CD14-positive monocyte (primary cell): ENCODE measurements at places on chromosomes 12 and 14. TPM values are rescaled to one million over a fixed set of nuclear protein-coding genes. Genes with fewer than 3 reads are reported as not detected.

GRCh38 chr12:118409834-118410233, 33.5 kb downstream of the SUDS3 start:
- no peak for DNase-seq

- no peak for DNase-seq
Measured at GRCh38 chr12:31822761-31823160, 93.9 kb upstream of the AMN1 start.

- DNase-seq: no peak
Measured at GRCh38 chr14:73814153-73814552, 37.5 kb upstream of the PTGR2 start.

DNA sequence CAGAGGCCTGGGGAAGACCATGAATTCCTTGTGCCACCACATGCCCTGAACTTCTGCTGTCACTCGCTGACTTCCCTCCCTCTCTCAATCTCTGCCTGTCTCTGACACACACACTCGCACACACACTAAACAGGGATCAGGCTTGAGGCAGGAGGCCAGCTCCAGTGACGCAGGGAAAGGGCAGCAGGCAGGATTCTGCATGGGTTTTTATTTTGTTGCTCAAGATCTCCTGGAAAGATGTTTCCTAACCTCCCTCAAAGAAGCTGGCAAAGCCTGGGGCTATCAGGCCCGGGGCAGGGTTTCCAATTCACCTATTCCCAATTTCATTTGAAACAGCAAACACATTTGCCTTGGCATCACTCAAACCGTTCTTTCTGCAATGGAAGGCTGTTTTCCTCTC, 27.7 kb upstream of the PEX5 start:
- DNase-seq: no peak

DNA sequence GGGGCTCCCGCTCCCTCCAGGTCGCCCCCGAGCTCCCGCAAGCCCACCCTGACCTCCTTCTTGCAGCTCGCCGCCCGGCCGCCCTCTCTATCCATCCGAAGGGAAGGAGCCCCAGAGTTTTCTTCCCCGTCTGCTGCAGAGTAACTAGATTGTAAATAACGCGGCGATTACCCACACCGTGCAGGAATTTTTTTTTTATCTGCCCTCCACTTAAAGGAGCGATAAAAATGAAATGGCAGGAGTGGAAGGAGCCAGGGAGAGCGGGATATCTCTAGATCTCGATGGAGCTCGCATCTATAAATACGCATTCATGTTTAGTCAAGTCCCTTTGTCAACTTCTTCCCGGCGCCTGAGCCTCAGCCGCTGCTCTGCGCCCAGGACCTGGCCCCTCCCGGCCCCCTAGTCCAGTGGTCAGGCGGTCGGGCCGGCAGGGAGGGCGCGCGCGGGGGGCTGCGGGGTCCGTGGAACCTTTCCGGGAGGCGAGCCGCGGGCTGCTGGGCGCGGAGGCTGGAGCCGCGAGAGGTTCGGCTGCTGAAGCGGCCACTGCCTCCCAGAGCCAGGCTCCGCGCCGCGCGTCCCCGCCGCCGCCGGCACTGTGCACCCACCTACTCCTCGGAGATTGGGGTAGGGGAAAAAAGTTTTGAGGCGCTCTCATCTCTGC, 386.0 kb downstream of the BCAT1 start:
- peak; percentile 8 for DNase-seq

- no peak for DNase-seq
Measured at GRCh38 chr12:78167510-78167909, 336.8 kb downstream of the NAV3 start.

- DNase-seq: no peak
Measured at GRCh38 chr12:87163122-87163521, 866.1 kb downstream of the C12orf50 start.

DNA sequence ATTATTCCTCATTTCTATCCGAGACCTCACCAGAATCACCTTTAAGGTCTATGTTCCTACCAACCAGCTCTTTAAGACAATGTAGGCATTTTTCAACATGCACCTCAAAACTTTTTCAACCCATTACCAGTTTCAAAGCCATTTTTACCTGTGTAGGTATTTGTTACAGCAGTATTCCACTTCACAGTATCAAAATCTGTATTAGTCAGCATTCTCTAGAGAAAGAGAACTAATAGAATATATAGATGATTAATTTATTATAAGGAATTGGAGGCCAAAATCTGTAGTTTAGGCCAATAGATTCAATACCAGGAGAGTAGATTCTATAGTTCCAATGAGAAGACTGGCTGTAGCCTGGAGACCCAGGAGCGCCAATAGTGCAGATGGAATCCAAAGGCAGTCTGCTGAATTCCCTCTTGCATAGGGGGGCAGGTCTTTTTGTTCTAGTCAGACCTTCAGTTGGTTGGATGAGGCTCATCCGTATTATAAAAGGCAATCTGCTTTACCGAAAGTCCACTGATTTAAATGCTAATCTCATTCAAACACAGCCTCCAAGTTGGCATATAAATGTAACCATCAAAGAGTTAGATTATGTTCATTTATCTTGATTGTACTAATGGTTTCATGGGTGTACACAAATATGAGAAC, 151.6 kb upstream of the SYT1 start:
- DNase-seq: no peak

DNA sequence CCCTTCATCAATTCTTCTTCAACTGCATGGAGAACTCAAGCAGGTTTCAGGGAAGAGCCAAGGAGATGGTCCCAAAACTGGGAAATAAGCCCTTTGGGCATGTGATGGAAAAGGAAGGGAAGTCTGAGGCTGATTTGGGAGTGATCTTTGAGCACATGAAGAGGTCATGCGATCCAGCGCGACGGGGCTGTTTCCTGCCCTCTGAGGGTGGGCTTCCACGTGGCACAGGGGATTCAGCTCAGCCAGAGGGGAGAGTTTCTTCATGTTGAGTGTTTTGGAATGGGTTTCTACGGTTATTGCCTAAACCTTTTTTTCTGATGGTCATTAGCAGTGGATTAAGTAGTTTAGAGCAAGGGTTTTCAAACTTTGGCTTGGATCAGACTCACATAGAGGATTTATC, 30.2 kb downstream of the GPR68 start:
- DNase-seq: no peak

DNA sequence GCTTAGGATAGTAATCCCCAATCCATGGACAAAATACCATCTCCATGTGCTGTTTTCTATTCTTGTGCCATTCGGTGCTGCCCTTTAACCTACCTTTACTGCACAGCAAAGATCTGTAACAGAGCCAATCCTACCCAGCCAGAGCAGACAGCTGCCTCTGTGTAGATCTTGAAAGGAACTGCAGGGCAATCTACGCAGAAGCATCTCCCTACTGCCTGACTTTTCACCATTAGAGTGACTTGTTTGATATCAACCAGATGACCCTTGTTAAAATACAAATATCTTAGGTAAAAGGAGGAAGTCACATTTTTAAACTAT, 33.9 kb upstream of the PPM1A start:
- DNase-seq: no peak

DNA sequence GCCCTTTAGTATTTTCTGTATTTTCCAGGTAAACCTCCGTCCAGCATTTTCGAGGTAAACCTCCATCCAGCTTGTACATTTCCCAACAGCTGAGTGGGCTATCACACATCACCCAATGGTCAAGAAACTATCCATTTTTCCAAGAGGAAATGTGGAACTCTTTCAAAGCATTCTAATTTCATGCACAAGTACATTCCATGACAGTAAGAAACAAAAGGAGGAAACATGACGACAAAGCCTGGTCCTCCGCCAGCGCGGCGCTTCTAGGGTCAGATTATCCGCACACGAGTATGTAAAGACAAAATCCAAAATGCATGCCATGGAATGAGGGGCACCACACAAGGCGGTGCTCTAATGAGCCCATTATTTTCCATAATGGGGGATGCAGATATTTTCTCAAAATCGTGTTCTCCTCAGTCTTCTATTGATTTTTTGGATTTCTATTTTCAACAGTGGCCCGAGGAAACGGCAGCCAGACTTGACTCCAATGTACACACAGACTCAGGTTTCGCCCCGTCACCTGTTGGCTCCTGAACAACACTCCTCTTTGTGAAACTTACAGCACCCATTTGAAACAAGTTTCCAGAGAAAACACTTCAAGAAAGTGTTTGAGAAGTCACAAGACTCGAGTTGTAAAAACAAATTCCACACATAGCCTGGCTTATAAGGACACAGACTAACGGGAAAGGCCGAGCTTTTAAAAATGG, 107.4 kb downstream of the PRICKLE1 start:
- DNase-seq: no peak

DNA sequence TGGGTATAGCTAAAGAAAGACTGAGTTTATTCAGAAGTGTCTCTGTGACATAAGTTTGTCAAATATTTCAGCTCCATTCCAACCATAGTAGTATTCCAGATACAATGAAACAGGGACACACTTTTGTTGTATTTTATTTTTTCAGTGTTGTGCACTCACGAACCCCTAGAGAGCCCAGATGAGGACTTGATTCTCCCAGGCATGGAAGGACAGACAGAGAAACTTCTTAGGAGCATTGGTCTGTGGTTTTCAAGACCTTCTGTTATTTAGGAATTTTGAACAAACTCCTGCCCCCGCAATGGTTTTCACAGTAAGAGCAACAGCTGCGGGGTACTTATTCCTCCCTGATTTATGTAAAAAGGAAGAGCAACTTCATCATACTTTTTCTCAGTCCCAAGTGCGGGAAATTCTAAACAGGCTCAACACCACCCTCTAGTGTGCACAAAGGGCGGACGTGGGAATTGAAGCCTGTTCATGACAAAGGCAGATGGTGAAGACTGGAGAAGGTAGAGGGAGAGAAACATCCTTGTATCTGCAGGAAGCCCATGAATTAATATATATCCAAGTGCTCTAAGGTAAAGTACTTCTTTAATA, 147.6 kb downstream of the PAH start:
- peak; percentile 1 for DNase-seq

- no peak for DNase-seq
Measured at GRCh38 chr14:85867450-85867849, 337.5 kb downstream of the FLRT2 start.

DNA sequence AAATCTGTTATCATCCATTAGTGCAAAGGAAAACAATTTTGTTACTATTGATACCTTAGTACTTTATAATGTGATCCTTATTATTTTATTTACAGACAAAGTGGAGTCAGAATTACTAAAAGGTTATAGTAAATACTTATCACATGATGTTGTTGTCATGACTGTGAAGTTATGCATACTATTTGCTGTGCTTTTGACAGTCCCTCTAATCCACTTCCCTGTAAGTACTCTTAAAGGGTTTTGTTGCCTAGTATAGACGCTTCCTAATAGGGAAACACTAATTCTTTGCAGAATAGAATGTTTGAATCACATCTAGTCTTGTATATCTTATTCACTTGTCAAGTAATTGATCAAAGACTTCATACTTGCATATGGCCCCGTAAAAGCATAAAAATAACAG, 69.4 kb downstream of the SLC38A6 start:
- DNase-seq: no peak

GRCh38 chr14:67882986-67883555, 63.5 kb downstream of the RAD51B start:
- DNase-seq: peak; percentile 64

- no peak for DNase-seq
Measured at GRCh38 chr12:67991158-67991557, 1.9 kb downstream of the IFNG-AS1 start.

SYT1 gene
- polyA plus RNA-seq: 0.72 TPM

BCL11B gene
- polyA plus RNA-seq: not detected

STXBP6 gene
- 0.25 TPM for polyA plus RNA-seq

SHMT2 gene
- polyA plus RNA-seq: 52.0 and 87.4 TPM in 2 replicates

LRRC9 gene
- not detected for polyA plus RNA-seq

ZC2HC1C gene
- polyA plus RNA-seq: 0.08 TPM

RAPGEF3 gene
- polyA plus RNA-seq: 0.08 TPM

DPY19L2 gene
- polyA plus RNA-seq: not detected

PPP4R4 gene
- polyA plus RNA-seq: not detected

GSG1 gene
- not detected for polyA plus RNA-seq

FOXA1 gene
- polyA plus RNA-seq: not detected

TMEM30B gene
- polyA plus RNA-seq: not detected

ASB2 gene
- polyA plus RNA-seq: 2.5 and 3.3 TPM in 2 replicates
